Astrocyte of the cerebellum (primary cell): ENCODE measurements at places on chromosomes 4 and X.

DNA sequence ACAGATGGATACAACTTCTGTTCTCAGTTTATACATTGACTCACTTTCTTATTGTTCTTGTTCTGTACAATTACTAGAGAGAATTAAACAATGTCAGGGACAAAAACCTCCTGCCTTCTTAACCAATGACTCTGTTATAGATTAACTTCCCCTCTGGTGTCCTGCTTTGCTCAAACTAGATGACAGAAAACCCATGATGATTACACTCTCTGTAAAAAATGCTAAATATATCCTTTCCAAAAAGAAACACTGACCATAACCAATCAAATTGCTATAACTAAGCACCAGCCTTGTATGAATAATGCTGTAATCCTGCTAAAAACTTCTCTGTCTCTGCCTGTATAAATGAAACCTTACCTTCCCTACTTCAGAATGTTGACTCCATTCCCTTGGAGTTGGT is 29.8 kb upstream of the IL13RA2 start:
- DNase-seq, result no peak

GRCh38 chrX:137562096-137562495 is 3.8 kb upstream of the ZIC3 start:
- no peak for DNase-seq

DNA sequence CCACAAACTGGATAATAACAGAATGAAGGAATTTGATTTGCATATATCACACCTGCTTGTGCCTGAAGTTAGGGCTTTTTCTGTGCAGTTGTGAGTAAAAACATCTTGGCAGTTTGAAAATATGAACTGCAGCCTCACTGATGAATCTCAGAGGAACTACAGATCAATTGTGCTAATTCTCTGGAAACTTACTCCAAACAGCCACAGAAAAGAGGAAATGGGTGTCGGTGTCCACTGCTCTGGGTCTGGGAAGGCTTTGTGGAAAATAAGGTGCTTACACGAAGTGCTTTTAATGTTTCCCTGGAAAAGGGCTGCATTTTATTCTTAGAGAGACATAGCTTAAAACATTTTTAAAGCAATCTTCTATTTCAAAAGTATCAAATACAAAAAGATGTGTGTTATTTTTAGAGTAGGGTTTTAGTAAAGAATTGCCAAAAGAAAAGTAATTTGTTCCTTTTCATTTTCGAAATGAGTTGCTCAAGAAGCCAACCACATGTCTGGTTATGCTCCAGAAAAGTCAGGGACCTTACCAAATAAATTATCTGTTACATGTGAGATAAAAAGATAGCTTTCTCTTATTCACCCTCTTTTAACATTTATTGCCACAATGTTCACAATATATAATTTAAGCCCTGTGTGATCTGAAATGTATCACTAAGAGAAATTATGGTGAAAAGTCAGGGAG is 240.1 kb downstream of the FRAS1 start:
- no peak for DNase-seq

GRCh38 chr4:25246680-25247611 is 13.1 kb downstream of the PI4K2B start:
- no peak for DNase-seq
